Stimulated activated CD8-positive, alpha-beta memory T cell treated with anti-CD3 and anti-CD28 coated beads, Interleukin-15, amount 100 ng/mL, for 24 hours (primary cell): ENCODE measurements at places on chromosomes 2 and 18.

- DNase-seq, result no peak
These were observed 7.2 kb downstream of the E2F6 start for GRCh38 chr2:11458753-11459152.

- no peak for DNase-seq
These were observed 151.3 kb downstream of the UBR3 start for GRCh38 chr2:169978402-169979017.

DNA sequence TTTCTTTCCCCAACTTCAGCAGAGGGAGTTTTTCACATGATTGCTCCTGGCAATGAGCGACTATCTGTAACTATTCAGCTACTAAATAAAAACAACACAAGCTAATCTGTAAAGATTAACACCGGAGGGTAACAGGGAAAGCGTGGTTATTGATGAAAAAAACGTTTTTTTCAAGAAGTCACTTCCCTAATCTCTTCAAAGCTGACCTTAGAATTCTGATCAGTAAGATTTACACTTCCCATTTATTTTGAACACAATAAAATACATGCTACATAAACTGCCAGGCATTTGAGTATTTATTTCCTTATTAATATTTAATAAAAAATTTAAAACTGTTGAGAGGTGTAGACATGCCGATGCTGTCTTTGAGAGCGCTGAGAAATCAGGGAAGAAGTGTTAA, 207.4 kb upstream of the HDAC4 start:
- DNase-seq, result no peak

GRCh38 chr2:53636596-53636995, 131.0 kb upstream of the CHAC2 start:
- DNase-seq, result no peak

GRCh38 chr2:106353676-106354075, 114.5 kb downstream of the RGPD3 start:
- no peak for DNase-seq

DNA sequence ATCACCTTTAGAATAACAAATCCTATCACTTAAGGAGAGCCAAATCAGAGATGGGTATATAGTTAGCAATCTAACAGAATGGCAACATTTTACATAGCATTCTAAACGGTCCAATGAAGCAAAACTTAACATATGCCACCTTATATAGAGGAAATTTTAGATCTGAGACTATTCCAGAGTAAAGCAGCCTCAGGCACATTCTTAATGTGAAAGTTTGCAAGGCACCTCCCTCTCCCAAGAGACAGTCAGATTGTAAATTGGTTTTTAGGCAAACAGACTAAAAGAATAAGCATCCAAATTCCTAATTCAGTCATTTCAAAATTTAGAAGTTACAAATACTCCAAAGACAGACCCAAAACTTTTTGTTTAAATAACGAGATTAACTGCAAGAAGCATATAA, 292.9 kb downstream of the STK39 start:
- DNase-seq, result no peak
